ENCODE measurements at places on chromosomes 7 and 10.
A peak's percentile ranks its signal among the peaks of the same experiment; 100 is the strongest.

- DNase-seq, result peak; percentile 94
Observed at GRCh38 chr10:89414146-89414878, at the start of gene IFIT5. IFIT5 (plus strand) TSS chr10:89414568; CDS start chr10:89414799, 231 bp downstream.

DNA sequence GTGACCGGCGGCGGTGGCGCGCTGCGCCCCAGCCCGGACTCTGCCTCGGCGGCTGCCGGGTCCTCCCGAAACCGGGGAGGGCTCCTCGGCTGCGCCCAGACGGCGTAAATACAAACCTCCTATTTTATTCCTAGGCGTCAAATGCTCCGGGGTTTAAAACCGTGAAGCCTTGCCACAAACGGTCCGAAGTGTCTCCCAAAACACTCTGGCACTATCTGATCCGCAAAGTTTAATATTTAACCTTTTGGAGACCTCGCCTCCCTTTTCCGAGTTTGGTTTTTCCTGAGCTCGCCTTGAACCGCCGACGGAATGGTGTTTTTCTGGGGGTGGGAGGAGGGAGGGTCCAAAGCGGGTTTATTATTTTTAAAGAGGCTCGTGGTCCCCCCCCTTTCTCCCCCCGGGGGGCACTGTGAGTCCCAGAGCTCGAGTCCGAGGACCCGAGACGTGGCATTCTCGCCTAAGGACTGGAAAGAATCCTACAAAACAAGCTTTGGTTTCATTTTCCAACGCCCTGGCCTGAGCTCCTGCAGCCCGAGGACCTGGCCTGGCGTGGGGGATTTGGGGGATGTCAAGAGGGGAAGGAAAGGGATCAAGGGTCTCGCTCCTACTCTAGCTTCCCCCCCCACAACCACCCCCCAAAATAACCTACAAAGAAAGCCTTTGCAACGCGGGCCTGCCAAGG, 1.8 kb downstream of the TNRC18 start:
- peak; percentile 78 for DNase-seq

DNA sequence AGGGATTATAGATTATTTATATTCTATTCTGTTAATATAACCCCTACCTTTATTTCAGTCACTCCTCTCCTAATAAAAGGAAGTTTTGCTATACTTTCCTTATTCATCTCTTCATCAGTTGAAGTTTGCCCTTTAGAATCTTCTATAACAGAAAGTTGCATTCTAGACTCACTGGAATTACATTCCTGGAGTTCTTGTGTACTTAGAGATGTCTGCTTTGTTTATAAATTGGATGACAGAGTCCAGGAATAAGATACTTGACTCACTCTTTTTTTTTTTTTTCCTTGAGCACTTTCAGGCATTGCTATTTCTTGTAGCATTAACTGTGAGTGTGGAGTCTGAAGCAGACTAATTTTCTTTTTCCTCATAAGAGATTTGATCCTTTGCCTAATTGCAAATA, 640.8 kb downstream of the XPNPEP1 start:
- no peak for DNase-seq

- no peak for DNase-seq
Observed at GRCh38 chr10:105192861-105193260, 551.8 kb downstream of the SORCS3 start.

DNA sequence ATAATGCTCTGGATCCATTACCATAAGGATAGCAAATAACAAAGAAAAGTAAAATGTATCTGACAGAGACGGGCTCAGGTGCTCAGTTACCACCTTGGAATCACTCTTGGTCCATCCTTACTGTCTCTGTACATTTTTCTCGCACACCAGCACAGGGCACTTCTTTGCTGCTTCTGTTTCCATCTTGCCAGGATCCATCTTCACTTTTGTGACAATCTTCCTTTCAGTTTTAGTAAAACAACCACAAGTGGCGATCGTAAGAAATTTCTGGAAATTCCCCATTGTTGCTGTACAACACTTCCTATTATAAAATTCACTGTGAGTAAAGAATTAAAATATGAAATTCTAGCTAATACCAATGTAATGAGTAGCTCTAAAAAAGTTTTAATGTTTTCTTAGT, 695.5 kb downstream of the GRM8 start:
- no peak for DNase-seq

- no peak for DNase-seq
Observed at GRCh38 chr10:50605269-50605950, 18.3 kb downstream of the SGMS1 start.

GRCh38 chr7:137886281-137886680, 39.5 kb upstream of the DGKI start:
- DNase-seq, result no peak

- DNase-seq, result no peak
Observed at GRCh38 chr10:31219306-31219705, 99.7 kb upstream of the ZEB1 start.

DNA sequence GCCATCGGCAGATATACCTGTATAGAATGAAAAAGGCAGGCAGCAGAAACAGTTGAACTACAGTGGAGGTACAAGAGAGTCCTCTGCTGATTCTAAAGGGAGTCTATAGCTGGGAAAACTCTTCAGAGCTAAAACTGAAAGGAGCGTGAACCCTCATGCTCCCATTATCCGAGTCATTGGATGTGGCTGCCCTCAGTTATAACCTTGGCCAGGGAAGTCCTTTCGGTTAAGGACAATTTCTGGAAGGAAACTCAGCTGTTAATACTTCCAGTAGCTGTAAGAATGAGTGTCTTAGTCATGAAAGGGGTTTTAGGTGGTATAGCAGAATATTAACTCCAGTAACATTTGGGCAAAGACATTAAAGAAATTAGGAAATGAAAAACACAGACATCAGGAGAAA, 14.6 kb upstream of the GNAT3 start:
- DNase-seq, result no peak

All from inflammatory macrophage treated with lipopolysaccharide for 4 hours (primary cell).